ENCODE measurements at places on chromosomes 13 and 19. TPM values are rescaled to one million over a fixed set of nuclear protein-coding genes. Genes with fewer than 3 reads are reported as not detected.

DNA sequence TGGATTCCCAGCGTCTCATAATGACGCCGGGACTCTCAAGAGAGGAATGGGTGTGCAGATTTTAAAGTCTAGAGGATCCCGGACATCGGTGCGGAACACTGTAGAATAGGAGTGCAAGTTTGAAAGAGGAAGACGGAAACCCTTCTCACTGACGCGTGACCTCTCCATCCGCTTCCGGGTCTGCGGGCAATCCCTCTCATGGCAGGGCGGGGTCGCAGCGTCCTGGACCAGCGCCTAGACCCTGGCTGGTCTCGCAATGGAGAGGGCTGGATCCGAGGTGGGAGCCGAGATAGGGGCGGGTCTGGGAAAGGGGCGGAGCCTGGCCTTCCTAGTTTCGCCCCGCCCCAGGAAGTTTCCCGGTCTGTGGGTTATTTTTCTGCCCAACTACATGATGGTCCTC, 4.6 kb upstream of the ZNF845 start:
- no peak for DNase-seq

DNA sequence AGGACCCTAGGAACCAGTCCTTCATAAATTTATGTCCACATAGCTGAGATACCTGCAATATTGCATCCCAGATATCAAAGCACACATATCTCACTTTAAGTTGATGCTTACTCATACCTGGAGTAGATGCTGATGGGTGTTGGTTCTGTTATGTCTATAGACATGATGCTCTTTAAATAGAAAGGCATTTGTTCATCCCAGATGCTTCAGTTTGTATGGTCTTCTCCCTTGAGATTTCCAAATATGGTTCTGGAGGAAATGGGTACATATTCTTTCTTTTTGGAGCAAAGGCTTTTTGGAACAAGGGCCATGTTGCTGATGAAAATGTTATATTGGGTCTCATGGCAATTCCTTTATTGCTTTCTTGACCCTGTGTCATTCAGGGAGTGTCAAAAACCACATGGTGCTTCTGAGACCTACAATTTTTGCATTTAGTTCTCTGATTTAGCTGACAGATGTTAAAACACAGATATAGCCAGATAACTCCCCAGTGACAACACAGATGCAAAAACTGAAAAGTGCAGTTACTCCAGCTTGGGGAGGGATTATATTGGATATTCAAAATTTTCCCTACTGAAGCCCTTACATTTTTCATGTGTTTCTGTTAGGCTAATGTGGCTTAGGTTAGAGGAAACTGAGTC, 211.4 kb downstream of the KCNRG start:
- no peak for DNase-seq

DNA sequence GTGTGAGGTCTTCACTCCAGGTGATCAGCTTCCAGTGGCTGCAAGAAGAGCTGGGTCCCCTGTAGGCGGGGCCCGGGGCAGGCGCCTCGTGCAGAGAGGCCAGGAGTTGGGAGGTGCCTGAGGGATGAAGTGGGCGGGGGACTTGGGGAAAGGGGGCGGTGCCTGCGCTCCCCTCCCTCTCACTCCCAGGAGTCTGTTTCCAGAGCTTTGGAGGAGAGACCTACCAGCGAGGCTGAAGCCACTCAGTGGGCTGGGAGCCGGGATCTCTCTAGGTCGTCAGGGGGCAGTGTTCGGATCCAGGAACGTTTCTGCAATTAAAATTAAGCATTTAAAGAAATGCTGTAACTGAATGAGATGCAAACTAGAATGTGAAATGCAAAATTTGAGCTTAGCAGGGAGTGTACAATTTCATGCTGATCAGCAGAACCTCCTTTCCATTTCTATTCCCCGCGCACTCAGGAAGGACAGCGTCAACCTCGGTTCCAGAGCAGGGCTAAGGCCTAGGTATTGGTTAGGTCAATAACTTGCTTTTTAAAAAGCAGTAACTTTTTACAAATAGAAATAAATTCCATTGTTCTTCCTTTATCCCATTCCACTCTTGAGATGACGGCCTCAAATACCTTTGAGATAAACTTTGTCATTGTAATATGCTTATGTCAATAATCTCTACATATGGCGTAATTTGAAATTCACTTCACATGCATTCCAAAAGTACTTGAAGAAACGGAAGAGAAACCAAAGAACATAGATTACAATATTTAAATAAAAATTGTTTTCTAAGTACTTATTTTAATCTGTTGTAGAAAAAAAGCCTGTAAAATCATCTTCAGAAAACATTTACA, 11.6 kb downstream of the ZNF160 start:
- DNase-seq: no peak

GRCh38 chr13:43725460-43725859, 61.3 kb downstream of the ENOX1 start:
- no peak for DNase-seq

ZNF223 gene
- 8.0 TPM for total RNA-seq

RFXANK gene
- total RNA-seq: 77.2 TPM

FBN3 gene
- total RNA-seq: not detected

Measured in CD4-positive, alpha-beta memory T cell (primary cell).